ENCODE measurements at places on chromosomes 1 and 21. TPM values are rescaled to one million over a fixed set of nuclear protein-coding genes. Genes with fewer than 3 reads are reported as not detected.

The IFNLR1 gene
- 21.2 TPM for total RNA-seq

The CBR3 gene
- total RNA-seq, result not detected

GRCh38 chr1:178694923-178695525 is 30.0 kb upstream of the RALGPS2 start:
- no peaks in the 10 kb centered on the region for H3K27me3 ChIP-seq
- no peaks in the 10 kb centered on the region for H3K36me3 ChIP-seq
- H3K4me1 ChIP-seq, result no peaks in the 10 kb centered on the region
- H3K27ac ChIP-seq, result no peak overlapping the region
- no peak for DNase-seq
- H3K4me3 ChIP-seq, result no peak overlapping the region

The GJA5 gene
- not detected for total RNA-seq

Data from progenitor cell of endocrine pancreas (in vitro differentiated cells).